Stimulated activated CD4-positive, alpha-beta T cell treated with anti-CD3 and anti-CD28 coated beads, Interleukin-12 subunit alpha, Interleukin-12 subunit beta, amount 100 ng/mL, for 24 hours (primary cell): ENCODE measurements at places on chromosomes 11 and 22.

DNA sequence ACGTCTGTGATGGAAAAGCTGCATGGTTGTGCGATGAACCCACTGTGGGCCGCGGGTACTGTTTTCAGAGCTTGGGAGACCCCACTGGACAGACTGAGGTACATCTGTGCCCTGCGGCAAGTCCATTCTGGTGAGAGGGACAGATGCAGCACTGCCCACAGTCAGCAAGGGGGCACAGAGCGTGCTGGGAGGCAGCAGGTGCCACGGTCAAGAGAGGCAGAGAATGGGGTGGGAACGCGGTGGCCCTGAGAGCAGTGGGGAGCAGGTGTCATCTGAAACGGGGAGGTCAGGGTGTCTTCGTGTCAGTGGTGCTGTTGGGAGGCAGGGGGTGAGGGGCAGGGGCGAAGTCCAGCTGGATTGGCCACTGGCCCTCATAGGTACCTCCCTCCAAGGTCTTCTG, 32.0 kb downstream of the TBC1D22A start:
- no peak for DNase-seq

- no peak for DNase-seq
These were observed 178.7 kb upstream of the TMEM45B start for GRCh38 chr11:129636926-129637325.

DNA sequence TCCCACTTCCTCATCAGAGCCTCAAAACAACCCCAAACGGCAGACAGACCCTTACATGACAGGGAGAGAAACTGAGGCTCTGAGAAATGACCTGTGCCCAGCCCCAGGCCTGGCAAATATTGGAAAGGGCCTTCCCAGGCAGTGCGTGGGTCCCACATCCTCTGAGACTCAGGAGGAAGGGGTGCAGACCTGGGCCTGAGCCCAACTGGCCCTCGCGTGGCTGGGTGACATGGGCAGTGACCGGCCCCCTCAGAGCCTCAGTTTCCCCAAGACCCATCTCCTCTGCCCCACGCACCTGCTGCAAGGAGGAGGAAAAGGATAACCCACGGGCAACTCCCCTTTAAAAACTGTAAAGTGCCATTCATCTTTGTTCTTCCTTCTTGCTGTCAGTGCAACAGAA, 35.6 kb downstream of the ELFN2 start:
- no peak for DNase-seq

- no peak for DNase-seq
These were observed 369.1 kb downstream of the JRKL start for GRCh38 chr11:96758957-96759356.

DNA sequence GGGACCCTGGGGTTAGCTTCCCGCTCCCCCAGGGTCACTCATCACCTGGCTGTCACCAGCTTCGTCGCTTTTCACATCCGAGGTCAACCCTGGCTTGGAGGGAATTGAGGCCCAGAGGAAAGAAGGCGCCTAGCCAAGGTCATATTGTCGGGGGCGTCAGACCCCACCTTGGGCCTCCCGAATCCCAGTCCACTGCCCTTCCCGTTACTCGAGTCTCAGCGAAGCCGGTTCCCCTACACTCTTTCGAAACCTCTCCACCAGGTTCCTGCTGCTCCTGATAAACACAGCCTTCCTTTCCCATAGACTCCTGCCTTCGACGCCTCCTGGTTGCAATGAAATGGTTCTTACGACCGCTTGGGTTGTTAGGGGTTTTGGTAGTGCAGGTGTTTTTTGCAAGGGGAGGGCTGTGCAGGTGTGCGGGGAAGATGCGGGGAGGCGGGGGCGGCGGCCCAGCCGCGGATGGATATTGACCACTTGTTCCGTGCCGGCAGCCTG, 642 bp downstream of the NAA40 start:
- no peak for DNase-seq
